A549 (cell line): ENCODE measurements at places on chromosomes 11 and 22.

DNA sequence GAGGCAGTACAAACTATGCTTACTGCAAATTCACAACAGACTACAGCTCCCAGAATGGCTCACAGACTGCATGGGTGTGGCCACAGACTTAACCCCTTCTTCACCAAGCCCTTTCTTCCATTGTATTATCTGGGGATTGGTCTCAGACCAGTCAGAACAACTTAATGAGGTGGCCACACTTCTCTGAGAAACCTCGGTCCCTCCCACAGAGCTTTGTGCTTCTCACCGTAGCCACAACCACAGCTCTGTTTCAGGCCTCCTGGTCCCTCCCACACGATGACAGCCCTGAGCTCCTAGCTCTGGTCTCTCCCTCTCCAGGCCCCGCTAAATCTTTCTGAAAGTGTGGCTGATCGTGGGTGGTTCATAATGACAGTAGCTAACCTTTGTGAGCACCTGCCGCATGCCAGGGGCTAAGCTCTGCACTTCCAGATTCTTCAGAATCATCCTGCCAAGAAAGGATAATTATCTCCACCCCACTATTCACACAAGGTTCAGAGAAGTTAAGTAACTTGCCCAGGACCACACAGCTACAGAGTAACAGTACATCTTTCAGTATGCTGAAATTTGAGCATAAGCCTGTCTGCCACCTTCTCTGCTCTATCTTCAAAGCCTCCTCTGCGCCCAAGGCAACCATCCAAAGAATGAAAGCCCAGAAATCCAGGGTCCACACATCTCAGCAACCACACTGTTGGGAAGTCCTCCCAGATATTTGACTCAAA lies 5.4 kb downstream of the PDE2A start:
- no peak for DNase-seq

- DNase-seq, result peak; percentile 85
Measured at GRCh38 chr22:20777420-20778177, 3.7 kb downstream of the SERPIND1 start.

- no peak for DNase-seq
Measured at GRCh38 chr11:60168306-60168705, 14.6 kb downstream of the MS4A6A start.

- DNase-seq, result peak; percentile 67
Measured at GRCh38 chr22:30262917-30263741, 3.5 kb downstream of the OSM start.

DNA sequence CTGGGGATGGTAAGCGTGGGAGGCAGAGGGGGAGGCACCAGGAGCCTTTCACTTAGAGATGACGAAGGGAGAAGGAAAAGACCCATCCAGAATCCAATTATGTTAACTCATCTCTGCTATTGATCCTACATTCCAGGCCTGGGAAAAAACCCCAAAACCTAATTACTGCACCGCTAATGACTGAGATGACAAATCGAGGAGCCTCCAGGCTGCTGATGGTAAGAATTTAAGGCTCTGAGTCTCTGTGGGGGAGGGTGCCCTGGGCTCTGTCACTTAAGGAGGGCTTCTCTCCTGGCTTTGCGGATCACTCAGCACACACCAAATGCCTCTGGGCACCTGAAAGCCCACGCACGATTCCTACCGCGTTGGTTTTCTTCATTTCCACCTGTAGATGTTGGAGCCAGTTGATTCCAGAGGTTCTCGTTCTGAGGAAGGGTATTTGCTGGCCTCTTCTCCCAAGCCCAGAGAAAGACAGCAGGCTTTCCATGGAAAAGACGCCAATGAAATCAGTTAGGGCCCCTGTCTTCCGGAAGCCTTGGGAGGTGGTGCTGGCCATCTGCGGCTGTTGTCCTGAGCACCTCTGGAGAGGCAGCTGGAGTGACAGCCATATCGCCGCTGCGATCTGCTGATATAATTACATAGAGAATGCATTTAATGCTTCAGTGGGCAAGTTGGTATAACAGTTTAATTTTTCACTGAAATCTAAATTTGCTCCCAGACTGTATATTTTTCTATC lies 751.2 kb downstream of the BRD1 start:
- no peak for DNase-seq
